Stimulated activated CD4-positive, alpha-beta T cell treated with anti-CD3 and anti-CD28 coated beads, Interleukin-1b, Interleukin-23, amount 100 ng/mL, for 1 hour (primary cell): ENCODE measurements at places on chromosomes 5 and 9.

- no peak for DNase-seq
Measured at GRCh38 chr5:132183723-132184122, 43.9 kb downstream of the P4HA2 start.

DNA sequence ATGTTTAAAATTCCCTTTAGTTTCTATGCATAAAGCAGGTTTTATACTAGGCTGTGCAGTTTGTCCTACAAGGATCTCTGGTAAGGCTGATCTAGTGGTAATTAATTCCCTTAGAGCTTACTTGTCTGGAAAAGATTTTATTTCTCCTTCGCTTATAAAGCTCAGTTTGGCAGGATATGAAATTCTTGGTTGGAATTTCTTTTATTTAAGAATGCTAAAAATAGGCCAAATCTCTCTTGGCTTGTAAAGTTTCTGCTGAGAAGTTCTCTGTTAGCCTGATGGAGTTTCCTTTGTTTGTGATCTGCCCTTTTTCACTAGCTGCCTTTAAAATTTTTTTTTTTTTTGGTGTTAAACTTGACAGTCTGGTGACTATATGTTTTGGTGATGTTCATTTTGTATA is 237.1 kb upstream of the TLE4 start:
- DNase-seq: no peak

DNA sequence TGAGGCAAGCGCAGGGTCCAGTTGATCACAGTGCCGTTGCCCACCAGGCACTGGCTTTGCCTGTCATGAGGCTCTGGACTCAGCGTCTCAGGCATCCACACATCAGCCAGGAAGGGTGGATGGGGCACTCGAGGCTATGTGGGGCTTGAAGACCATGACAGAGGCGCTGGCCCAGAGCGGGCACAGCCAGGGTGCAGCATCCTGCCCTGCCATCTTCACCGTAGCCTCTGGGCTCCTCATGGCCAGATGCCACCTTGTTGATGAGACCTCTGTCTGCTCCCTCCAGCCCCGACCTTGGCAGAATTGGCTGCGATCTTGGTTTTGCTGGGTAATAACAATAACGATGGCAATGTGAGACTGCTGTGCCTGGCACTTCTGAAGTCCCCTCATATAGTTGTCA is 404.2 kb upstream of the IRX2 start:
- DNase-seq: no peak

DNA sequence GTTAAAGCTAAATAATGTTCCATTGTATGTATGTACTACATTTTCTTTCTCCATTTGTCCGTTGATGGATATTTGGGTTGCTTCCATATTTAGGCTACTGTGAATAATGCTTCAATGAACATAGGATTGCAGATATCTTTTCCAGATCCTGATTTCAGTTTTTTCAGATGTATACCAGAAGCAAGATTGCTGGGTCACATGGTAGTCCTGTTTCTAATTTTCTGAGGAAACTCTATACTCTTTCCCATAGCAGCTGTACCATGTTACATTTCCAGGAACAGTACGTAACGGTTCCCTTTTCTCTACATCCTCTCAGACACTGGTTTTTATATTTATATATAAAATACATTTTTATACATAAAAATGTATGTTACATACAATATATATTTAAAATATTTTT is 121.8 kb downstream of the GCNT1 start:
- DNase-seq: no peak

DNA sequence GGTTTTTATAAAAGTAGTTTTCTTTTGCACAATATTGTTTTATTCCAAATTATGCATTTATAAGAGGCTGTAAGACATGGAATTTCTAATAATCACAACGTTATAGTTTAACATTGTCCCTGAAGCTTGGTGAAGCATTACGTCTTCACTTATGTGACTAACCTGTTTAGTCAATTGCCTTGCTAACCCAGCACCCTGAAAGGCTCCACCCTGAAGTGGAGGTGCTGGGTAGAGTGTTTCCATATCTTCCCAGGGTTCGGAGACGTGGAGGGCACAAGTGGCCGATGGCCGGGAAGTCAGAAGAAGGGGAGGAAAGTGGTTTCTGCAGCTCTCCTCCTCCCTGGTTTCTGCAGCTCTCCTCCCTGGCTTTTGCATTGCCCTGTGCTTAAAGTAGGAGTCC is 83.4 kb downstream of the TRIO start:
- no peak for DNase-seq

DNA sequence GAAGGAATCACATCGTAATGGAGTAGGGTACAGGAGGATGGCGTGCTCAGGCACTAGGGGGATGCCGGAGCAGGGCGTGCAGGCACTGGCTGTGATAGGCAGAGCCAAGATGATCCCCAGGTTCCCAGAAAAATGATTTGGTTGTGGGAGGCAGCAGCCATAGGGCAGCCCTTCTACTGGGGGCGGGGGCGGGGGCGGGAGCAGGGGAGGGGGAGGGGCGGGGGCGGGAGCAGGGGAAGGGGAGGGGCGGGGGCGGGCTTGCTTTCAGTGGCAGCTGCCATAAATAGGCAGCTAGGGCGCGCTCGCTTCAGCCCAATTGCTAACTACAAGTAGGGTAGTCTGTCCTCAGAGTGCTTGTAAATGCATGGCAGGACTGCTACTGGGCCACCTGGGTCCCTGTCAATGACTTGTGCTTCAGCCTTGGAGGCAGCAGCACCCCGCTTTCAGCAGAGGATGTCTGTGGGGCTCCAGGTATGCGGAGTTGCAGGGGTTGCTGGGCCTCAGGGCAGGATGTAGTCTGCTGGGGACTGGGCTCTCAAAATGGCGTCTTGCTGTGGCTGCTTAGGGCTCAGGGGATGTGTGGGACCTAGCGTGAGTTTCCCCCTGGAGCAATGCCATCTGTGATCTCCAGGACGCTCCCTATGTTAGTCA is 354.3 kb downstream of the RAB3C start:
- no peak for DNase-seq

DNA sequence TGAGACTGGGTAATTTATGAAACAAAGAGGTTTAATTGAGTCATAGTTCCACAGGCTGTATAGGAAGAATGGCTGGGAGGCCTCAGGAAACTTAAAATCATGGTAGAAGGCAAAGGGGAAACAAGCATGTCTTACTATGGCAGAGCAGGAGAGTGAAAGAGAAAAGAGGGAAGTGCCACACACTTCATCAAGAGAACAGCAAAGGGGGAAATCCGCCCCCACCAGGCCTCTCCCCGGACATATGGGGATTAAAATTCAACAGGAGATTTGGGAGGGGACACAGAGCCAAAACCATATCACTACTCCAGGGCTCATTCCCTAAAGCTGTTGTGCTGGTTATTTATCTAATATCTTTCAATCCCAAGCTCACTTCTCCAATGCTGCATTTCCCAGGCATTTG is 50.2 kb upstream of the NR3C1 start:
- DNase-seq: no peak

GRCh38 chr5:170070556-170071412 is 34.9 kb upstream of the FOXI1 start:
- no peak for DNase-seq

- DNase-seq: no peak
Measured at GRCh38 chr9:75200892-75201470, 112.7 kb downstream of the OSTF1 start.

DNA sequence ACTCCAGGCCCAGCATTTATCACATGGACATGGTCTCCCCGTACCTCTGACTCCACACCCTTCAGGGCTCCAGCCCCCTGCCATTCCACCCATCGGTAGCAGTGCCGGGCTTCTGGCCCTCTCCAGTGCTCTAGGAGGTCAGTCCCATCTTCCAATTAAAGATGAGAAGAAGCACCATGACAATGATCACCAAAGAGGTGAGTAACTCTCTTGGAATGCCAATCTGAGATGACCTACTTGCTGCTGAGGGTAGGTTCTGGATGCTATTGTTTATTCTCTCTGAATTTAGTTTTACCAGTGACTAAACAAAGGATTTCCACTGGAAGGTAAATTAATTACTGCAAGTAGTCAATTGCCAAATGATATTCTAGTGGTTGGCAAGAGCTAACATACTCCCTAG is 80.8 kb downstream of the TLE4 start:
- DNase-seq: no peak

DNA sequence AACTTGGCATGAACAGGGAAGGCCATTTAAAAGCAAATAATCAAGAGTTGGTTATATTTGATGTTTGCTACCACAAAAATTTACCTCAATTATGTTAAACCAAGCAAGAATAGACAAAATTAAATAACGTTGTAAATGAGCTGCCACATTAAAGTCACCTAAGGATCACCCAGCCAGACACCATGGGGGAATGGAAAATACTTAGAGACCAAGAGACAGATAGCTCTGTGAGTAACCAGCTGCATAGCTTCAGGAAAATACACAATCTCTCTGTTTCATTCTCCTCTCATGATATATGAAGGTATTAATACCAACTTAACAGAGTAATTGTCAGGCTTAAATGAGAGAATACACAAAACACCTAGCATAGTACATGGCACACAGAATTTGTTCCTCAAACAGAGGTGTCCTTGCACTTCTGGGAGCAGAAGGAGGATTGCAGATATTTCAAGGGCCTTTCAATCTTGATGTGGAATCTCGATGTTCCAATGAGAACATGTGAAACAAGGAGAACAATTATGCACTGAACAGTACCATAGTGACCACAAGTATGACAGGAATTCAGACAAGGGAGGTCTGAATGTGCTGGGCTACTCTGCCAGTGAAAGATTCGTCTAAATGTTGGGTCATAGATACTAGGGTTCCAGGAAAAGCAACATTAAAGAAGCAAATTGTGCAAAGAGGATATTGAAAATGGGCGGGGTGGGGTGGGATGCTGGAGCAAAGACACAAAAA is 18.6 kb downstream of the JAKMIP2 start:
- no peak for DNase-seq

DNA sequence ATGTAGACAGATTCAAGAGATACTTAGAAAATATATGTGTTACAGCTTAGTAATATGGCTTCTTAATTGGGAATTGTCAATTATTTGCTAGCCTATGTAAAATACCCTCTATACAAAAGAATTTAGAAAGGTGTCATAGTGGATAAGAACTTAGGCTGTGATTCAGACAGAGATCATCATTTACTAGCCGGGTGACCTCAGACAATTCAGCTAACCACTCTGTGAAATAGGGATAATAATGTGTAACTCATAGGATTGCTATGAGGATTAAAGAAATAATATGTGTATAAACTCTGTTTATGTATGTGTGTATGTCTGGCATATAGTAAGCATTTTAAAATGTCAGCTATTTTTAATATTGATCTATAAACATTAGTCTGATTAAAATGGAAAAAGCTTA is 5.9 kb upstream of the LARS1 start:
- DNase-seq: no peak

DNA sequence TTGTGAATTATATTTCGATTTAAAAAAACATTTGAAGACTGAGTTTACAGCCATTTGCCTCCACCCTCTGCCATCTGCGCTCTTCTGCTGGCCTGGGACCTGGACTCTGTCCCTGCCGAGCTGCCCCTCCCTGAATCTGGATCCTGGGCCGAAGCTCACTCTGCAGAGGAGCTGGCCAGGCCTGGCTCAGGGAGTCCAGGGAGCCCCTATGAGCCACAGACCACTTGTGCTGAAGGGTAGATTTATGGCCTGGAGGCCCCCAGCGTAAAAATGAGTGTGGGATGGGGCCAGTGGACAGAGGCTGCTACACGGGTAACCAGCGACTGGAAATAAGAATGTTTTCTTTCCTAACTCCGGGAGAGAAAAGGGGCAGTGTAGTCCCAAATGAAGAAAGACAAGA is 129.8 kb downstream of the FGF18 start:
- DNase-seq: no peak

- DNase-seq: no peak
Measured at GRCh38 chr9:113635586-113635985, 172.1 kb downstream of the RGS3 start.

DNA sequence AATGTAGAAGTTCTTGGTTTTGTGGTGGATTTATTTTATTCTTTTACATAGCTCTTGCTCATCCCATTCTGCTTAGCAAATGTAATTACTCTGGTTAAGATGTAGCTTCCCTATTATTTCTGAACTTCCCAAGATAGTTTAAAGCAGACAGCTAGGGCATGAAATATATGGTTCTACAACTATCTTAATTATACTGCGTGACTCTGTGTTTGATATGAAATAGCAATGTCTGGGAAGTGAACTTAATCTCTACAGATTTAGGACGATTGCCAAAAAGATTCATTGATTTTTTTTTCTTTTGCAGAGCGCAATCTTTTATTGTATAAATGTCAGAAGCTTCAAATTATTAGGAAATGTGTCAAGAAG is 529.3 kb upstream of the ZNF608 start:
- DNase-seq: no peak

DNA sequence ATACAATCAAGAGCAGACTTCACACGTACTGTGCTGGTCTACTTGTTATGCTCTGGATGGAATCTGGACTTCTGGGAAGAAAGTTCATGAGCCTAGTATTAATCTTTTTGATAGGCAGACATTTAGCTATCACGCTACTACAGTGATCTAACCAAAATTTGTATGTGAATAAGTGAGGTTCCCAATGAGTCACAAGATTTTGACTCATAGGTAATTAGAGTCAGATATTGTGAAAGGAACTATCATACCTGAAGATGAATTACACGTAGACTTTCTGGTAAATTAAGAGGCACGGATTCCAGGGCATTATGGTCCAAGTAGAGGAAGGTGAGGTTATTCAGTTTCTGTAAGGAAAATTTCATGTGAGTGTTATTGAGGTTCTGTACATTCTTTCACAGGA is 18.4 kb downstream of the OGN start:
- DNase-seq: no peak

- no peak for DNase-seq
Measured at GRCh38 chr5:57650360-57651069, 167.9 kb upstream of the ACTBL2 start.

- no peak for DNase-seq
Measured at GRCh38 chr5:142717582-142718215, 31.8 kb upstream of the FGF1 start.

DNA sequence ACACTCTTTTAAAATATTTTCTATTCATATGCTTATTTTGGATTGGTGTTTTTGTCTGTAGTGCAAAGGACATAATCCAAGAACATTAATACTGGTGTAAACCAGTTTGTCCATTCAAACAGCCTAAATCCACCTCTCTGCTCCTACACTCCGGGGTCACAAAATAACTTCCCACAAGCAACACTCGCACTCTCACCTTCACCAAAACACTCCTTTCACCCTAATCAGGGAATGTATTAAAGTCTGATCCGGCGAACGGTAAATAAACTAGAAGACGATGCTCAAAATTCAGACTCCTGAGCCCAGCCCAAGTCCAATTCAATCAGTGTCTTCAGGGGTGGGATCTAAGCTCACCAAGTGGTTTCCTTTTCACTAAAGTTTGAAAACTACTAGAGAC is 649 bp downstream of the AP3B1 start:
- no peak for DNase-seq
